ENCODE measurements at places on chromosomes 12 and 14.

DNA sequence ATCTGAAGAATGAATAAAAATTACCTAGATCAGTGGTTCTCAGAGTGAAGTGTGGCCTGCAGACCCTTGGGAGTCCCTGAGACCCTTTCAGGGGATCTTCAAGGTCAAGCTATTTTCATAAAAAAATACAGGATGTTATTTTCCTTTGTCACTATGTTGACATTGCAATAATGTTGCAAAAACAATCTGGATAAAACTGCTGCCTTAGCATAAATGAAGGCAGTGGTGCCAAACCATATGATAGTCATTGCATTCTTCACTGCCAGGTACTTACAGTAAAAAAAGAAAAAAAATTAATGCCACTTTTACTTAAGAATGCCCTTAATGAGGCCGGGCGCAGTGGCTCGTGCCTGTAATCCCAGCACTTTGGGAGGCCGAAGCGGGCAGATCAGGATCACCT, 2.0 kb upstream of the CD4 start:
- DNase-seq = no peak

GRCh38 chr12:118611295-118611694, 234.9 kb downstream of the SUDS3 start:
- DNase-seq = peak; percentile 27

- no peak for DNase-seq
These were observed 123.3 kb downstream of the KICS2 start for GRCh38 chr12:64098709-64099354.

DNA sequence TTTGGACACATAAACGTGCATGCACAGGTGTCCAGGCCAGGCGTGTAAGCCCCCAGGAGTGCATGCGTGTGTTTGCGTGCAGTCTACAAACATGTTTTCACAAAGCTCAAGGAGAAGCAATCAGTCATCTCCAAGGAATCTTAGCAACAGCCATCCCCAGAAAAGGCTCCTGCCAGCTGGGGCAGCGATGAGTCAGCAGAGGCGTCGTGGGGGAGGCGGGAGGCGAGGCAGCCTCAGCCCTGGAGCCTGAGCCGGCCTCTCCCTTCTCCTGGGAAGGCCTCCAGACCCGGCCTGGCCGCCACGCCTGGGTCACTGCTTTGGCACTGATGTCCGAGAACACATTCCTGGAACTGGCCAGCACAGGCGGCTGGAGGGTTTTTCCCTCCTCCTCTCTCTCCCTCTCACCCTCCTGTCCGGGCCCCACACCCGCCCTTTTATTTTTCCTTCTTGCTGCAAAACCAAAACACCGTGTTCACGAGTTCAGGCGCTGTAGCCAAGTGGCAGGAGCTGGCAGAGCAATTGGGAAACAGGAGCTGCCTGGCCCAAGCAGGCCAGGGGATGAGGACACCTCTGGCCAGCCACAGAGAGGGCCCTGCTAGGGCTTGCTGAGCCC, 92.7 kb downstream of the LRRC74A start:
- DNase-seq = peak; percentile 81

DNA sequence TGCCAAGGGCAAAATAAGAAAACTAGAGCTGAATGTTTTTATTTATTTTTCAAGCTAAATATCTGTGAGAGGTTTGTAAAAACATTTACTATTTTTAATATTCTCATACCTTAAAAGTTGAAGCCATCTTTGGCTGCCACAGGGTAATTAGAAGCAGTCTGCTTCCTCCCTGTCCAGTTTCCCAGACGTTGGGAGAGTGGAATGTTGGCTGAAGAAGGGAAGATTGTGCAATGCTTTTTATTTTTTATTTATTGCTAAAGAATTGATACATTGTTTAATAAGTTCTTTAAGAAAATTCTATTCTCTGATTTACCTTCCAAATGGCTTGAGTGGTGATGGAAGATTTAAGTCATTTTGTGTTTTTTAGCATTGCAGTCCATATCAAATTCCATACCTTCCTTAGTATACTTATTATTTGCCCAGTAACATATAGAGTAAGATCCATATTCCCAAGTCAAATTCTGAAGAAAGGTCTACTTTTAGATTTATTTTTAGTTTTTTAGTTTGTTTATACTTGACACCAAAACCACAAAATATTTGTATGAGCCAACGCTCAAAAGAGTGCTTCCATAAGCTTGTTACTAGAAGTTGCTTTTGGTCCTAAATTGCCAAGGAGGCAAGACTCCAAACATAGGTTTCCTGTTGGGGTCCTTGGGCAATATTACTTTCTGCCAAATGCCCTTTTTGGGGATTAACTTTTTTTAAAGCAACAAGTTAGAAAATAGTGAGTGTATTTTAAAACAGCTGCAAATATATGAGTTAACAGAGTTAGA, 124.0 kb upstream of the CPM start:
- no peak for DNase-seq

DNA sequence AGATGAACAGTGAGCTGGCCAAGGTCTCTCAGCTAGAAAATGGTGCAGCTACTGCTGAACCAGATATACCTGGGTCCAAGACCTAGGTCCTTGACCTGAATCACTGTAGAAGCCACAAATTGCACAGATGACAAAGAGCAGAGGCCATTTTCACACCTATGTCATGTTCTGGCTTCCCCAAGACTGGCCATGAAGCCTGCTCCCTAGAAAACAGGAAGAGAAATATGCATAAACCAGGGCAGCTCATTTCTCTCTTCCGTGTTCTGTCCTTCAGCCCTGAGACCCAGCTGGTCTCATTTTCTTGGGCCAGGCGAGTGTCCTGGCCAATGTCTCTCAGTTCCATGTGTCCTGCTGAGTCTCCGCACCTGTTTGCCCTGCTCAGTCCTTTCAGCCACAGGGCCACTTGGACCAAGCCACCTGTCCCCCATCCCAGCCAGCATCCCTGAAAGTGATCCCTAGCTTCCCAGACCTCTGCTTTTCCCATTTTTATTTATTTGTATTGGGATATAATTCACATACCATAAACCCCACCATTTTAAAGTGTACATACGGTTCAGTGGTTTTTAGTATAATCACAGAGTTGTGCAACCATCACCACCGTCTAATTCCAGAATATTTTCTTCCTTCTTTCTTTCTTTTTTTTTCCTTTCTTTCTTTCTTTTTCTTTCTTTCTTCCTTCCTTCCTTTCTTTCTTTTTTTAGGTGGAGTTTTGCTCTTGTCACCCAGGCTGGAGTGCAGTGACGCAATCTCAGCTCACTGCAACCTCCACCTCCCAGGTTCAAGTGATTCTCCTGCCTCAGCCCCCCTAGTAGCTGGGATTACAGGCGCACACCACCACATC, 27.0 kb downstream of the P2RX7 start:
- DNase-seq = no peak

- DNase-seq = no peak
These were observed 28.7 kb upstream of the LRP1-AS start for GRCh38 chr12:57176139-57176477.

DNA sequence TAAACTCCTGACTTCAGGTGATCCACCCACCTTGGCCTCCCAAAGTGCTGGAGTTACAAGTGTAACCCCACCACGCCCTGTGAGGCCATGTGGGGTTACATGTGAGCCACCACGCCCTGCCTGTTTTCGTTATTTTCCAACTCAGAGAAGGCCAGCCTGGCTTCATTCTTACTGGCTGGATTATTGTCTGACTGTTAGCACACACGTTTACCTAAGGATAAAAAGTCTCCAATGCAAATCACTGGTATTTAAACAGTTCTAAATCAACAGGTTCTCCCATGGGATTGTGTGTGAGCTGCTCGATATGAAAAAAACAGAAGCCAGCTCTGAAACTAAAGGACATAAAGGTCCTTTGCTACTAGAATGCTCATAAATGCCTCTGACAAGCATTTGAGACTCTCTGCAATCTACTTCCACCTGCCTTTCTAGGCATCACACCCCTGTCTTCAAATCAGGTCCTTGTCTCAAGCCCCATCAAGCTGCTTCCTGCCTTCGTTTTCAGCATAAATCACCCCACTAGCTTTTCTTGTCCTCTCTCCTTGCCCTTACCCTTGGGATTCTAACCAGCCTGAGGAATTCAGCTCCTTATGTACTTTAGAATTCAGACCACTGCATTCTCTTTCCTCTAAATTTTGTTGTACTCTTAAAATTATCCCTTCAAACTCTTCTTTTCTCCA, 265.0 kb downstream of the DUSP6 start:
- DNase-seq = no peak

DNA sequence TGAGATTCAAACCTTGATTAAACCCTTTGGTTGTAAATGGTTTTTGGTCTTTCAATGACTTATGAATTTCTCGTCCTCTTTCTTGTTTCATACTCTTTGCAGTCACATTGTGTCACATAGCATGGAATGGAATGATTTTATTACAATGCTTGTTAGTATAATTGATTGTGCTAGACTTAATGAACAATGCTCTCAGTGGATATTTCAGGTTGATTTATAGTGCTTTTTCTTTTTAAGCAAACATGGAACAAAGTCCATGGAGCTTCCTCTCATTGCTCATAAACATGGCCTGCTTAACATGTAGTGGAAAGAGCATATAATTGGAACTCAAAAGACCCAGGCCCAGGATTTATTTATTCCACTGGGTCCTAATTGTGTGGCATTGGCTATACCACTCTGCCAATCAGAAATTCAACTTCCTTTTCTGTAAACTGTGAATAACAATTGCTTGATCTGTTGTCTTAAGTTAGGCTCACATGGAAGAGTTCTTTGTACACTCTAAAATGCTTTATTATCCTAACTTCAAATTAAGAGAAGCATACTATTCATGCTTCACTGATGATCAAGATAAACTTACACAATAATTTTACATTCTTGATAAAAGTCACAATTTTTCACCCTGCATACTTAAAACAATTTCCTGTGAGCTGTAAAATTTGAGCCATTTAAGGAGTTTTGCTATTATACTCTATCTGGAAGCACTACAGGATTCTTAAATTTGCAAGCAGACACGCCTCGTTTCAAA, 370.5 kb upstream of the PDE3A start:
- no peak for DNase-seq

DNA sequence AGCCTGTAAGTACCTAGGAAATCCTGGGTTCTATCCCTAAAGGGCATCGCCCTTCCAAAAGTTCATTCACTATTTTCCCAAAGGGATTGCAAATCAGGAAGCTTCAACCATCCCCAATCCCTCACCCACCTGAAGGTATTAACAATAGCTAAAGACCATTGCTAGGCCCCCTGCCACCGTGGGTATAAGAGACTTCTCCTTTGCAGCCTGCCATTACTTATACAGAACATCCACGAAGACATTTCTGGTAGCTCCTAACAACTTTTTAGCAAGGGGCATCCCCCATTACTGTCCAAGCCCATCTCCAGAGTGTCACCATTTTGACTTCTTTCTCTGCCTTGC, 384 bp upstream of the SMUG1 start:
- DNase-seq = no peak

- DNase-seq = no peak
These were observed 291.3 kb downstream of the NPAS3 start for GRCh38 chr14:33230021-33230420.

DNA sequence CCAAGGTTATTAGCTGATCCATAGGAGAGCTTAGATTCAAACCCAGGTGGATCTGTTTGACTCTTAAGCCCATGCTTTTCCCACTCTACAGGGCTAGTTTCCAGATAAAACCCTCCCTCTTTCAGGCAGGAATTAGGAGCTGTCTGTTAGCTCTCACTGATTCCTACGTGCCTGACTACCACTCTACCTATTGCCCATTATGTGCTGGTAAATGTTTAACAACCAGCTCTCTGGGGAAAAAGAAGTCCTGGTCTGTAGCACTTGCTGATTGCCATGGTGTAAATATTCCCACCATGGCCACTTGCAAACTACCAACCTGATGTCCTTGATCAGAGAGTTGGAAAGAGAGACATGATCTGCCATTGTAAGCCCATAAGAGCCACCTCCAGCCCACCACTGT, 65.5 kb upstream of the BDKRB2 start:
- no peak for DNase-seq

DNA sequence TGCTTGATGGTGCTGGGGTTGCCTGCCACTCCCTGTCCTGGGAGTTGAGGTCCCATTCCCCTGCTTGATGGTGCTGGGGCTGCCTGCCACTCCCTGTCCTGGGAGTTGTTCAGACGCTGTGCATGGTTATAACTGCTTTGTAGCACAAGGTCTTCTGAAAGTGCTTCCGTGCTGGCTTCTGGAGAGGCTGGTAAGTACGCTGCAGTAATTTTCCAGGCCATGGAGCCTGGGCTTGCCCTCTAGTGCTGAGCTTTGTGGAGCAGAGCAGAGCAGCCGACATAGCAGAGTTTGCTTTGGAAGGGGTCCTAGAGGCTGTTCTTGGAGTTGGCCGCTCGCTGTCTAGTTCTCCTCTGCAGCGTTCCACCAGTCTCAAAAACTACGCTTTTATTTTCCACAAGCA, 6.3 kb downstream of the B4GALNT3 start:
- no peak for DNase-seq

DNA sequence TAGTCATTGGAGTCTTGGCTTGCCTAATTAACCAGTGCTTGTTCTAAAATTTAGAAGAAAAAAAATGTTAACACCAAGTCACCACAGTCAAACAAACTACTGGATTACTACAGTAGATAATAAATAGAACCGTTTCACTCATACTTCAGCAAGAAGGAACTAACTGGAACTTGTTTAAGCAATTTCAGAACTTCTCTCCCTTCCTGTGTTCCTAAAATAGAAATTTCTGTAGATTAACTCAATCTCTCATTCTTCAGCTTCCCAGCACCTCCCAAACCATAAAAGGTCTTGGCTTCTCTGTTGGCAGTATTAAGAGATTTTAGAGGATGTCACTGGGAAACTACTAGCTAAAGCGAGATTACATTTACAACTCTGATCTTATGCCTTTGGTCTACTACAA, 18.6 kb downstream of the GNS start:
- no peak for DNase-seq

DNA sequence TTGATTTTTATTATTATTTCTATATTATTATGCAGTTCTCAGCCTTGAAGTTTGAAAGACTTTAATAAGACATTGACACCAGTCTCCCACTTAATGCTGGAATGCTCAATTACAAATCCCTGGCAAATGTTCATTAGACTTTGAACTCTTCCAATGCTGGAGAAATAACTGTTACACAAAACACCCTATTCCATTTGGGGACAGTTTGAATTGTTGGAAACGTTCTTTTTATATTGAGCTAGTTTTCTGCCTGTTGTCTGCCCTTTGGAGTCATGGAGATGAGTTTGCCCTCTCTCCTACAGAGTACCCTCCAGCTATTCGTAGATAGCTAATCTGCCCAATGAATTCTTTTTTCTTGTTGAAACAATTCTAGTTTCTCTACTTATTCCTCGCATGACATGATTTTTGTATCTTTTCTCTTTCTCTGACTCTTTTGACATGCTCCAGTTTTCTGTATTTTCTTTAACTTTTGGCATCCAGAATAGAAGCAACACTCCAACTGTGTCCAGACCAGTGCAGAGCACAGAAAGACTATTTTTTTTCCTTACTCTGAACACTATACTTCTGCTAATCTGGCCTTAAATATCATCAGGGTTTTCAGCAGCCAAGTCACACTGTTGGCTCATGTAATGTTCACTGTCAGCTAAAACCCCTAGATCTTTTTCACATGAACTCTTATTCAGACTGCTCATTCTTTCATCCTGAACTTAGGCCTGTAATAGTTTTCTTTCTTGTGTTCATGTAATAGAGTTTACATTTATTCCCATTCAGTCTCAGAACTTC, 379.3 kb downstream of the RAD51B start:
- no peak for DNase-seq

Data from posterior cingulate gyrus (tissue), 11 donors.